Psoas muscle (tissue), 8 donors: ENCODE measurements at places on chromosomes 5 and 9. TPM values are rescaled to one million over a fixed set of nuclear protein-coding genes. Genes with fewer than 3 reads are reported as not detected.

PCDHA9 gene
- not detected for total RNA-seq

DUSP1 gene
- 129 TPM for total RNA-seq

B4GALT1 gene
- 28.1 TPM for total RNA-seq

KCTD16 gene
- total RNA-seq: not detected

DNM1 gene
- total RNA-seq: 2.1 TPM

RLN1 gene
- total RNA-seq: not detected

SH3TC2 gene
- 1.1 TPM for total RNA-seq

PDCD1LG2 gene
- total RNA-seq: 1.3 TPM

INSL6 gene
- not detected for total RNA-seq

PLK2 gene
- total RNA-seq: 12.8 TPM

GRCh38 chr5:110257971-110258370 lies 468.5 kb downstream of the TMEM232 start:
- DNase-seq: no peak

- DNase-seq: no peak
These were observed 94.8 kb downstream of the ARRDC3 start for GRCh38 chr5:91288118-91288916.

- DNase-seq: no peak
These were observed 1390.1 kb downstream of the PTPRD start for GRCh38 chr9:9222730-9223129.

- DNase-seq: no peak
These were observed 121.6 kb upstream of the ADAMTS16 start for GRCh38 chr5:5018578-5018970.

DNA sequence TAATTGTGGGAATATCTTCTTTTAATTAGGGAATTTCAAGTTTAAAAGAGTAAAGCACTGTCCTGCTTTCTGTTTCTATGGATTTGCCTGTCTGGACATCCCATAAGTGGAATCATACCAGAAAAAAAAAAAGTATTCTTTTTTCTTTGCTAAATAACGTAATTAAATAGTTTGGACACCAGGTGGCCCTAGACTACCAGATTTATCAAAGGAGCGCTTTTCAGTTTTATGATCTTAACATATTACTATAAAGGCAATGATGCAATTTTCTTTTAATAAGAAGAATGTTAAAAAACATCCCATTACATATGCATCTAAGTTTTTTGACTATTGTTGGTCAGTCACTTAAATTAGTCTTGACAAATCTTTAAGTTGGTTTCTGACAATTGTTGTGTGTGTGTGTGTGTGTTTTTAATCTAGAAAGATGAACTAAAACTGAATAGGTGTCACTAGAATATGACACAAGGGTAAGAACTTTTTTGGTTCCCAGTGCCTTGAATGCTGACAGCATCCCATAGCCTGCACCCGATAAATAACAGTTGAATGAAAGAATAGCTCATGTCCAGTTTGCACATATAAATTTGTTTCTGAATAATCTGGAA lies 49.5 kb downstream of the C5orf22 start:
- no peak for DNase-seq

GRCh38 chr9:6006749-6007057 lies 8.7 kb downstream of the RANBP6 start:
- no peak for DNase-seq

DNA sequence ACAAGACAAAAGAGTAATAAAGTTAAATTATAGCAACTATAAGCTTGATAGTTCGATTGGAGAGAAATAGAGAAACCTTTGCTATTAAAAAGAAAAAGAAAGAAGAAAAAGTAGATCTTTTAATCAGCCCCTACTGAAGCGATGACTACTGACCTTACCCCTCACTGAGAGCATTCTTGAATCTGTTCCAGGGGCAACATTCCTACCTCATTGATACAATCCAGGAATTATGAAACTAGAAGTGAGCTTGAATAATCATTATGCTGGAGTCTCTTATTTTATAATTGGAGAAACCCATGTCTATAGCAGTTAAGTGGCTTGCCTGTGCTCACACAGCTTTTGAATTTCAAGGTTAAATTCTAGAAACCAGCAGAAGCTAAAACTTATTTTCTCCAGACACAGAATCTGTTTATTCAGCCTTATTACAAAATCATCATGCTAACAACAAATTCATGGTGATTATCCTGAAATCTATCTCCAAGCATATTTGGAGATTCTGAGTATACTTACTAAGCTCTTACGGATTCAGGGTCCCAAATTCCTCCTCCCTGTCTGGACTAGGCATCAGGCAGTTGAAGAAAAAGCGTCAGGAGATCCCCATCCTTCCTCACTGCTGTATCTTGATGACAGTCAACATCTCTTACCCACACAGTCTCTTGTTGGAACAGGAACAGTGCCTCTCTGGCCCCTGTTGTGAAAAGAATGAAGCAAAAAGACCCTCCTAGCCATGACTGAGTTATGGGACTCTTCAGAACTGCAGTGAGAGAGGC lies 547.6 kb upstream of the WWC1 start:
- no peak for DNase-seq

GRCh38 chr9:21965401-21965951 lies 28.7 kb downstream of the CDKN2A start:
- DNase-seq: peak; percentile 52

GRCh38 chr5:133520991-133521706 lies 91.2 kb downstream of the FSTL4 start:
- no peak for DNase-seq

- DNase-seq: no peak
These were observed 420.3 kb downstream of the GABRG2 start for GRCh38 chr5:162487528-162488525.

- DNase-seq: peak; percentile 50
These were observed 884 bp upstream of the GSN start for GRCh38 chr9:121266906-121267650.

- no peak for DNase-seq
These were observed 94.9 kb downstream of the RAD23B start for GRCh38 chr9:107378006-107378405.

DNA sequence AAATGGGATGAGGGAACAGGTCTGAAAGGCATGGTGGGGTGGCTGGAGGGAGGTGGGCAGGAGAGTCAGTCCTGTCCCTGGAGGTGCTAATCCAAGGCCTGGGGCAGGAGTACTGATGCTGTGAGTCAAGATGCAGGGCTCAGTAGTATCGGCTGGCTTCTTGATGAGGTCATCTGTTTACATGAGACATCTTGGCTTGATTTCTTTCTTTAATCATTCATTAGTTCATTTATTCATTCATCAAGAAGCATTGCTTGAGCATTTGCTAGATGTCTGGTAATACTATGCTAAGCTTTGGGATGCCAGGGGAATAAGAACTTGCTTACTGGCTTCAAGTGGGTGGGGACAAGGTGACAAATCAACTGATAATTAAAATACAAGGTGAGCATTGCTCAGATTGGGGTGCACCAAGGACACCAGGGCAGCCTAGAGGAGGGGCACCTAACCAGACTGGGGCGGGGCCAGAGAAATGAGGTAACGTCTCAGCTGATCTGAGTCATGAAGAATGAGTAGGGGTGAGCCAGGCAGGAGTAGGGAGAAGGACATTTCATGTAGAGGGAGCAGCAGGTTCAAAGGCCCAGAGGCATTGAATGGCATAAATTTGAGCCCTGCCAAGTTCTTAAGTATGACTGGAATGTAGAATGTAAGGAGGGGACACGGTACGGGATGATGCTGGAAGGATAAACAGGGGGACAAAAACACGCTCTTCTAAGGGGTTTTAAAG lies 88.8 kb downstream of the EGFLAM start:
- no peak for DNase-seq

DNA sequence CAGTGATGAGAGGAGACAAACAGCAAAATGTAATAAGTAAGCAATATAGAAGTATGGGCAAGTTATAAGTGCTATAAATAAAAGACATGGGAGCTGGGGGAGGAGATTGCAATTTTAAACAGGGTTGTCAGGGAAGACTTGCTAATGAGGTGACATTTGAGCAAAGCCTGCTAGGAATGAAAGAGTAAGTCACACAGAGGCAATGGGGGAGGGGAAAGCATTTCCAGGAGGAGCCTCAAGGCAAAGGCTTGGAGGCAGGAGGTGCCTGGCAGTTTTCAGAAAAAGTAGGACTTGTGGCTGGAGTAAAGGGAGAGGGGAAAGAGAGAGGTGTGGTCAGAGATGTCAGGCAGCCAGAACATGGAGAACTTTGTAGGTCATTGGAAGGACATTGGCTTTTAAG lies 124.4 kb upstream of the NMUR2 start:
- no peak for DNase-seq

- DNase-seq: no peak
These were observed at the start of gene LHX3 for GRCh38 chr9:136204838-136205706. Gene LHX3, minus strand, starts transcription at chr9:136205128. Its CDS starts 116 bp downstream, at chr9:136205012.

GRCh38 chr5:153796527-153796926 lies 242.2 kb downstream of the FAM114A2 start:
- DNase-seq: no peak

GRCh38 chr5:150931368-150931965 lies 26.7 kb upstream of the ZNF300 start:
- DNase-seq: no peak

DNA sequence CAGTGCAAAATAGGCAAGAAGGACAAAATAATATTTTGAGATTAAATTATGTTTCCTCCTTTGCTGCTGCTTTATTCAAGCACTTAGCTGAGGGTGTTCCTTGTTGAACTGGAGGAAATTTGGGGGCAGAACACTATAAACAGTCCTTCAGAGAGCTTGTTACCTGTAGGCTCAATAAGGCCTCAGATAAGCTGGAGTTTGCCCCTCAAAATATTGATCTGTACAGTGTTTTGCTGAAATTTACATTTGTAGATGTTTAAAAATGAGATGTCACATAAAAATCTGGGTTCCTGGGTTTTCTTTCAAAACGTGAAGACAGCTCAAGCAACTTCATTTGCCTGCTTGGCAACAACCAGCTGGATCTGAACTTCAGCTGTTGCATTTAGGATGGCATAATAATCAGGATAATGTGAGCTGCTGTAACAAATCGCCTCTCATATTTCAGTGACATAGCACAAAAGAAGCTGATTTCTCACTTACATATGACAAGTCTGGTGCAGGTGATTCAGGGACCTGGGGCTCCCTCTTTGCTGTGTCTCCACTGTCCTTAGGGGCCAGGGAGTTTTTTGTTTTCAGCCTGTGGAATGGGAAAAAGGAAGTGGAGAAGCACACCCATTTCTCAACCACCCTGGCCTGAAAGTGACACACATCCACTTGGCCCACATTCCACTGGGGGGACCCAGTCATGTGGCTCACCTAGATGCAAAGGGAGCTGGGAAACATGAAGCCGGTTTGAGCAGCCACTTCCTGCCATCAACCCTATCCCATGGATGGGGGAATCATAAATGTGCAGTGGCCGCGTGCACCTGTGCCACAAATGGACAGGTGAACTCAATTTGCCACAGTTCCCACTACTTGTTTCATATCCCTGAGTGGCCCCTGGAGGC lies 2.4 kb upstream of the PSAT1 start:
- no peak for DNase-seq

DNA sequence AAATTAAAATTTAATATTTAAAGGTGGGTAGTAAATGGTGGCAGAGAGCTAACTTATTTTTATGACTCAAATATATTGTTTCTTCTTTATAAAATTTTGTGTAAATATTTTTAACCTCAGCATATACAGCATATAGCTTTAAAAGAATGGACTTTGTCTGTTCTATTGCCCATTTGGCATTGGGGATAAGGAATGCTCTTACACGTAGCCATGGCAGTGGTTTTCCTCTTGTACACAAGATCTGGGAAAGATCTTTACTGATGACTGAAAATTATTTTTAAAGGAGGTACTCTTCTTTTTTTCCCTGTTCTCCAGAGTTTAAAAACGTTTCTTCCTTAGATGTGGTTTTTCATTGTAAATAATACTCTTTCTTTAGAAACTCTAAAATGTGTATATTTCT lies 75.0 kb downstream of the PBX3 start:
- no peak for DNase-seq

DNA sequence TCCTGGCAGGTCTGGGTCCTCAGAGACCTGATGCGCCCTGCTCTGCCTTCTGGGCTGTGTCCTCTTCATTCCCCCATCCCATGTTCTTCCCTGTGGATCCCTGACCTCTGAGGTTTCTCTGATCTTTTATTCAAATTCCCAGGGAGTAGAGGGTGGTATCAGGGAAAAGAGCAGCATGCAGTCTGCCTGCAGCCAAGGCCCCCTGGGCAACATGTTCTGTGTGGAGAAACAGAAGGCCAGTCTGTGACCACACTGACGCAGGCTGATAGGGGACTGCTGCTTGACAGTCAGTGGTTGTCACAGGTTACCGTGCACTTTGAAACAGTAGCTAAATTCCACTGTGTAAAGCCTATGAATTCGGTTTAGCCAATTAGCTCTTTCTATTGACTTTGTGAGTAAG lies 156.6 kb upstream of the IRX2 start:
- DNase-seq: no peak

DNA sequence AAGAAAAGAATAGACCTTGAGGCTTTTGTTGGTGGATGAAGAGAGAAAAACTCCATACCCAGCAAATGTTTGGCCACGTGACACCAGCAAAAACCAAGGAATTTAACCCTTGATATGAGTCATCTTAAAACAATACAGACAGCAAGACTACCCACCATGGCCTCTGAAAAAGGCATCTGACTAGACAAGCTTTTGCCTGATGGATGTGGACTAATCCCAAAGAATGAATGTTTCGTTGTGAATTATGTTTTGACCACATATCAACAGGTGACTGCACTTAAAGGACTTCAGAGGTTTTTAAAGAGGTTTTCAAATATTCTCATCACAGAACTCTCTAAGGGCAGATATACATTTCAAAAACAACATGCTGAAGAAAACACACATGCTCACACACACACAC lies 33.0 kb upstream of the SLC1A3 start:
- no peak for DNase-seq

GRCh38 chr5:2563046-2563445 lies 188.4 kb downstream of the IRX2 start:
- DNase-seq: no peak

DNA sequence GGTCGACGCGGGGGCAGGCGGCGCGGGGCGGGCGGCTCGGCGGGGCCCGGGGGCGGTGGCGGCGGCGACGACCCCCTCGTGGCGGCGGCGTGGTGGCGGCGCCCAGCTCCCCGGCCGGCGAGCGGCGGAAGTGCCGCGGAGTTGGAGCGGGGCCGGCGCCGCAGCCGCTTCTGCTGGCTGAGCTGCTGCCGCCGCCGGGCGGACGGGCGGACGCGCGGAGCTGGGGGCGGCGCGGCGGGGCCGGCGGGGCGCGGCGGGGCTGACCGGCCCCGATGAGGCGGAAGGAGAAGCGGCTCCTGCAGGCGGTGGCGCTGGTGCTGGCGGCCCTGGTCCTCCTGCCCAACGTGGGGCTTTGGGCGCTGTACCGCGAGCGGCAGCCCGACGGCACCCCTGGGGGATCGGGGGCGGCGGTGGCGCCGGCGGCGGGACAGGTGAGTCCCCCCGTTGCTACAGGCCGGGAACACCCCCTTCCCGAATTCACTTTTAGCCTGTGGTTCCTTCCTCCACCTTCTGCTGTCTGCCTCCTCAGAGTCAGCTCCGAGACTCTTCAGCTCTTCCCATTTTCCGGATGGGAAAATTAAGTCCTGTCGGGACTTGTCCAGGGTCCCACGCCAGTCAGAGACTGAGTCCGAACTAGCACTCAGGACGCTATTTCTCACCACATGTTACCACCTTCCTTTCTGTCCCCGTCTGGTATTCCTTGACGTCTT lies at the start of gene GALNT10:
TSS of gene GALNT10 (plus strand) at position 139 of the 710 bp plus-strand sequence. CDS start at position 273, 134 bp downstream.
- peak; percentile 78 for DNase-seq
